ENCODE measurements at places on chromosomes 12 and 14. TPM values are rescaled to one million over a fixed set of nuclear protein-coding genes. Genes with fewer than 3 reads are reported as not detected.

Gene DIP2B
- 7.7 TPM for polyA plus RNA-seq

Gene SDR39U1
- 50.4 TPM for polyA plus RNA-seq

Gene KRT83
- not detected for polyA plus RNA-seq

Gene MYF5
- not detected for polyA plus RNA-seq

Gene MFAP5
- 1.5 TPM for polyA plus RNA-seq

Gene GSG1
- polyA plus RNA-seq: 1.8 TPM

Gene GCN1
- polyA plus RNA-seq: 57.8 TPM

Gene OTUB2
- polyA plus RNA-seq: 1.1 TPM

Gene PTHLH
- polyA plus RNA-seq: 1.6 TPM

Gene PRICKLE1
- 21.7 TPM for polyA plus RNA-seq

Gene DDX23
- polyA plus RNA-seq: 59.1 TPM

Gene OTX2
- not detected for polyA plus RNA-seq

Gene PRIM1
- 6.7 TPM for polyA plus RNA-seq

Gene CPM
- 2.0 TPM for polyA plus RNA-seq

Gene GPRC5D
- not detected for polyA plus RNA-seq

Gene LGR5
- not detected for polyA plus RNA-seq

Gene RERG
- polyA plus RNA-seq: not detected

Gene MLEC
- 38.6 TPM for polyA plus RNA-seq

Gene TAS2R43
- not detected for polyA plus RNA-seq

Gene CCDC196
- polyA plus RNA-seq: not detected

Gene HOXC4
- 0.23 TPM for polyA plus RNA-seq

Gene NANOG
- not detected for polyA plus RNA-seq

Gene MYO1A
- polyA plus RNA-seq: not detected

Gene TAS2R14
- polyA plus RNA-seq: 1.1 TPM

Measured in IMR-90 (cell line).